ENCODE measurements at places on chromosomes 5 and 9.
A peak's percentile ranks its signal among the peaks of the same experiment; 100 is the strongest.

GRCh38 chr9:110537841-110538646, 41.5 kb downstream of the SVEP1 start:
- no peak for DNase-seq

- no peak for DNase-seq
These were observed 17.9 kb downstream of the FER start for GRCh38 chr5:108765647-108766046.

GRCh38 chr9:8362250-8362649, 562.7 kb upstream of the DMAC1 start:
- DNase-seq = no peak

GRCh38 chr5:15763754-15764153, 263.8 kb downstream of the FBXL7 start:
- no peak for DNase-seq

GRCh38 chr5:10227379-10227778, 22.3 kb downstream of the ATPSCKMT start:
- DNase-seq = no peak

DNA sequence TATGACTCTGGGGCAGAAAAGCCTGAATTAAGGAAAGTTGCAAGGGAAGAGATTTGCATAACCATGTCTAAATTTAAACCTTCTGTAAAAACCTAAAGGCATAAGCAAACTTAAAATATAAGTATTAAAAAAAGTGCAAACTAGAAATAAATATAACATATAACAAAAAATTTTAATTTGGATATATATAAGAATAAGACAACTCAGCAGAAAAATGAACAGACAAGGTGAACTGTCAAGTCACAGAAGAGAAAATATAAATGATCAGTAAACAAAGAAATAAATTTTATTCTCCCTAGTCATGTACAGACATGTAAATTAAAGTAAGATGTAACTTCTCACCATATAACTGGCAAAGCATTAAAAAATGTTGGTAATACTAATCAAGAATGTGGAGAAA, 37.0 kb downstream of the C5orf22 start:
- DNase-seq = no peak

- no peak for DNase-seq
These were observed 180.7 kb upstream of the ZNF618 start for GRCh38 chr9:113695440-113695851.

GRCh38 chr5:12848709-12849108, 944.5 kb upstream of the CTNND2 start:
- DNase-seq = no peak

DNA sequence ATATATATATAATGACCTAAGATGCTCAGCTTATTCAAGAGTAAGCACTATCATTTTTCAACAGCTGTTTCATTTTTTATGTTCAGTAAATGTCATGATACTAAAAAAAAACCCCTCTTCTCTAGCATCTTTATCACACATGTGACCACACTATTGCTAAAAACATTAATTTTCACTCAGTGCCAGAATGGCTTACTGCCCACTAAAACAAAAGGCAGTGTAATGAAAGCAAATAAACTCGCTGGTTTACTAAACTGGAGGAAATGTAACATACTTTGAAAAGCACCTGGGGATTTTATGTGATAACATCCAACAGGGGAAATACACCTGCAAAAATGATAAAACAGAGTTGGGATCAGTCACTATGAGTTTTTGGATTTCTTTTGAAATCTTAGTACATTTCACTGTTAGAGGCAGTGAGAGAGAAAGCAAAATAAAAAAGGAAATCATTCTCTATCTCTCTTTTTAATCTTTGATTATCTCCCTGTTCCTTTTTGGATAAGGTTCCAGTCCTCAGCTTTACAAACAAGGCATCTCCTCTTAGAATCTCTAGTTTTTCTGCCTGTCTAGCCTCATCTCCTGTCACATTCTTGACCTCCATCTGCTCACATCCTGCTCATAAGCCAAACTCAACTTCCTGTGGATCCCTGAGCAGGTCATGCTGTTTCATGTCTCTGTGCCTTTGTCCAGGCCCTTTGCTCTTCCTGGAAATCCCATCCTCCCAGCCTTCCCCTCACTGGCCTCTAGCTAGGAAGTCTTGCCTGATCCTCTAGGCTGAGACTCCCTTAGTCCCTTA, 338.0 kb downstream of the MAN2A1 start:
- DNase-seq = no peak

DNA sequence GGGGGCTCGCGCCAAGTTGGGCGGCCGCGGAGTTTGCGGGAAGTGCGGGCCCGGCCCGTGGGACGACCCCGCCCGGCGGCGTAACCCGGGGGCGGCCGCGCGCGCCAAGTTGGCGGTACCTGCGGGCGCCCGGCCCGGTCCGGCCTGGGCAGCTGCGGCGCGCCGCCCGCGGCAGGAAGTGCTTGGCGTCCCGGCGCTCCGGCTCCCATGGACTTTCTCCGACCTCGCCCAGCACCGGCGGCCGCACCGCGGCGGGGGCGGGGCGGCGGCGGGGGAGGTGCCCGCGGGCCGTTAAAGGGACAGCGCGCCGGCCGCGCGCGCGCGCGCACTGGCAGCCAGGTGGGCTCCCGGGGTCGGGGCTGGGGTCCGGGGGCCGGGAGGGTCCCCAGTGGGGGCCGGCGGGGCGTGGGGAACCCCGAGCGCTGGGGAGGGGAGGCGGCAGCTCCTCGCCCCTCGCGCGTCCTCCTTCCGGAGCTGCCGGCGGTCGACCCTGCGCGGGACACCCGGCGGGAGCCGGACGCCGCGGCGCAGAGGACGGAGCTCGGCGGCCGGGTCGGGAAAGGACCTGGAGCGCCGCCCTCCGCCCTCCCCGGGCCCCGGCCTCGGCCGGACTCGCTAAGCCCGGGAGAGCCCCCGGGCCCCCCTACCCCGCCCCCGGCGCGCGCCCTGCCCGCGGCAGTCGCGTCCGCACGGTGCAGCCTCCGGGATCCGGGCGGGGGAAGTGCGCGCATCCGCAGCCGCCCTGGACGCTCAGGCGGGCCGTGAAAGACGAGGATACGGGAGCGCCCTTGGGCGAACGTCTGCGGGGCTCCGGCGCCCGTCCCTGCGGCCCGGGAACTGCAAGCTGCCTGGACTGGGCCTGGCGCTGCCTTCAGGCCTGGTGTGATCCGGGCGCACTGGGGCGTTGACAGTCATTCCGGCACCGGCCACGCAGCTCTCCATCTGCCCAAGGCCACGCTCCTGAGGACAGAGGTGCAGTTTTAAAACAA, at the start of gene NACC2:
NACC2 (minus strand) TSS at position 220 of the 989 bp plus-strand sequence. CDS start 44,768 bp downstream, outside the sequence.
- DNase-seq = peak; percentile 69

DNA sequence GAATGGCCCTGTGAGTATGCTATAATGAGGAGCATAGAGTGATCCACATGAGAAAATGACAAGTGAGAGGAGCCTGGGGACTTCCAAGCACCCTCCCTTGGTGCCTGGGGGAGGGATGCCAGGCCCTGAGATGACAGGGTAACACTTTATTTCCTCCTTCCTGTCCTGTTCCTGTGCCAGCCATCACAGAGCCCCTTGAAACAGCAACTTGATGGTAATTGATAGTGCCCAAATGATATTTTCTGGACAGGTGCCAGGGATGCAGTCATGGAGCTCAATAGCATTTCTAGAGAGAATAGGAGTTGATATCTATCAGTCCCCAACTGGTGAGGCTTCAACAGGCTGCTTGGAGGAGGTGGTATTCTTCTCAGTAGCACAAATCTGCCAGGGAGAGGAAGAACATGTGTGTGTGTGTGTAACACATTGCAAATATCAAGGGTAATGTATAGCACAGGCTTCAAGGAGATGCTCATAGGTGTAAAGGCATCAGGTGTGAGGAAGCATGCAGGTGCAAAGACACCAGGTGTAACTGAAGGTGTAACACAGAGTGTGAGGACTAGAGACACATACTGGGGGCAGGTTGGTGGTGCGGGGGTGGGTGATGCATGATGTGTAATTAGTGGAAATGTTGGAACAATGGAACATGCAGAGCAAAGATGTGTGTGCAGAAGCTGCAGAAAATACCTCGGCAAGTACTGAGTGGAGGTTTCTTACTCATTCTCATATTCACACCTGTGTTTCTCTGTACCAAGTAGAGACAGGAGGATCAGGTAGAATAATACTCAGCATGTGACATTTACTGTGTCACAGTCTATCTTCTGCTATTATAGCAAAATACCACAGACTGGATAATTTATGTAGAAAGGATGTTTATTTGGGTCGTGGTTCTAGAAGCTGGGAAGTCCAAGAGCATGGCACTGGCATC, 18.1 kb upstream of the WWC1 start:
- no peak for DNase-seq

GRCh38 chr9:132114102-132114707, 34.5 kb upstream of the MED27 start:
- no peak for DNase-seq

- DNase-seq = no peak
These were observed 414.5 kb upstream of the ZNF608 start for GRCh38 chr5:125160787-125161502.

- no peak for DNase-seq
These were observed 6.0 kb downstream of the RNF145 start for GRCh38 chr5:159203351-159203750.

GRCh38 chr5:55702598-55703345, 9.4 kb downstream of the SLC38A9 start:
- DNase-seq = no peak

DNA sequence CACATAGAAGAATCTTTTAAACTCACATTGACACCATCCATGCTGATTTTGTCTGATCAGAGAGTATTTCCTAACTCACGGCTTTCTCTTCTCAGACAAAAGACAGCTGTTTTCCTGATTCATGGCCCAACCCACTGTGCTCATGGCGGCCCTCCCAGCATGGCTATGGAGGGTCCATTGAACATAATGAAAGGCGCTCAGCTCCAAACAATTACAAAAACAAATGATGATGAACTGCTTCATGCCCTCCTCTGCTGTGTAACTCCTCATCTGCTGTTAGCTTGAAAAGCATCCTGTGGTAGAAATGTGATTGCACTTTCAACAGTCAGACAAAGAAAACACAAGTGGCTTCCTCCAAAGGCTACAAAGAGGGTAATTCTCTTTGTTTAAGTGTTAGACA, 673.8 kb downstream of the PRELID2 start:
- DNase-seq = no peak

DNA sequence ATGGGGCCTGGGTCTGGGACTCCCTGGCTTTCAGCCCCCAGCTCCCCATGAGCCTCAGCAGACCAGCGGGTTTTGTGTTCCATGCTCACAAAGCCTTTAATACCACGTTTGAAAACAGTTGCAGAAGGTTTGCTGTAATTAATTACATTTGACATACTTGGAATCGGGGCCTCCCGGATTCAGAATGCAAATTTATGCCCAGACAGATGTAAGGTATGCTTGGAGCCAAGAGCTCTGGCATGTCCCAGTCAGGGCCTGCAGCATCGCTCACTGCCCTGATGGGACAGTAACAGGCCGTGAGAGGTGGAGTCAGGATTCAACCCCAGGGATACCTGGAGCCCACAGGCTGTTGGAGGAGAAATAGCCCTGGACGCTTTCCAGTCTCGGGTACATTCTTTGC, 12.2 kb downstream of the ZNF618 start:
- no peak for DNase-seq

GRCh38 chr9:22922222-22922621, 475.6 kb downstream of the DMRTA1 start:
- DNase-seq = no peak

- DNase-seq = no peak
These were observed 33.0 kb downstream of the VAV2 start for GRCh38 chr9:133959171-133959570.

GRCh38 chr9:119126040-119126439, 243.2 kb downstream of the BRINP1 start:
- no peak for DNase-seq

DNA sequence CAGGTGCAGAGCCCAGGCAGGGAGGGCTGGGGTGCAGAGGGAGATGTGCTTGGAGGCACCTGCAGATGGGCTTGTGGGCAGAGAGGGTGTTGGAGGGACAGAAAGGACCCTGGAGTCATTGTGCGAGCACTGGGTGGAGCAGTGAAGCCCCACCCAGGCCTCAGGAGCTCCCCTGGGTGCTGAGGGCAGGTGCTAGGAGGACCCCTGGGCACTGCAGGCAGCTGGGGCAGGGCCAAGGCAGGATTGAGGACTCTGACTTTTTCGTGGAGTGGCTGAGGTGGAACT, 10.3 kb upstream of the SLC6A18 start:
- DNase-seq = no peak

DNA sequence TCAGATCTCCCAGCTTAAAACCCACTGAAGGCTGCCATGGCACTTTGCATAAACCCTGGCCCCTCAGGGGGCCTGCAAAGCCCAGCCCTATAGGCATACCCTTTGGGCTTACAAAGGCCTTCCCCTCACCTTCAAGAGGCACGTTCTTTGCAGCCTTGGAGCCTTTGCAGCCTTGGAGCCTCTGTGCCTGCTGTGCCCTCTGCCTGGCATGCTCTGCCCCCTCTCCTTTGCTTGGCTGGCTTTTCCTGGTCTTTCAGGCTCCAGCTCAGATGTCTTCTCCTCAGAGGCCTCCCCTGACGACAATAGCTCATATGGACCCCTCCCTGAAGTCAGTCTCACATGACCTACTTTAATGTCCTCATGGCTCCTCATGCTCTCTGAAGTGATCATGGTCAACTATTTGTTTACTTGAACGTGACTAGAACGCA, 60.3 kb downstream of the CXXC5 start:
- no peak for DNase-seq

DNA sequence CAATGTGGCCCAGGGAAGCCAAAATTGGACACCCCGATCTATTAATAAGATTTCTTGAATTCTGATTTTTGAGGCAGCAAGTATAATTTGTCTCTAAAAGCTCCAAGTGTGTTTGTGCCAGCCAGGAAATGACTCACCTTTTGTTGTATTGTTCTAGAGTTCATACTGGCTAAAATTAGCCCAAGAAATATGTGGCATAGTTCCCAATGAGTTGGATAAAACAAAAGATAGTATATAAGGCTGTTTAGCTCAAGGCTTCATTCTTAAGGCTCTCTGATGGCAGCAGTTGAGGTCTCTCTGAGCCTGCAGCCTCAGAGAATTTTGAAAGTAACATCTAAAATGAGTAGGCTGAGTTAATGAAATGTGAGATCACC, 21.6 kb downstream of the HMGXB3 start:
- no peak for DNase-seq

DNA sequence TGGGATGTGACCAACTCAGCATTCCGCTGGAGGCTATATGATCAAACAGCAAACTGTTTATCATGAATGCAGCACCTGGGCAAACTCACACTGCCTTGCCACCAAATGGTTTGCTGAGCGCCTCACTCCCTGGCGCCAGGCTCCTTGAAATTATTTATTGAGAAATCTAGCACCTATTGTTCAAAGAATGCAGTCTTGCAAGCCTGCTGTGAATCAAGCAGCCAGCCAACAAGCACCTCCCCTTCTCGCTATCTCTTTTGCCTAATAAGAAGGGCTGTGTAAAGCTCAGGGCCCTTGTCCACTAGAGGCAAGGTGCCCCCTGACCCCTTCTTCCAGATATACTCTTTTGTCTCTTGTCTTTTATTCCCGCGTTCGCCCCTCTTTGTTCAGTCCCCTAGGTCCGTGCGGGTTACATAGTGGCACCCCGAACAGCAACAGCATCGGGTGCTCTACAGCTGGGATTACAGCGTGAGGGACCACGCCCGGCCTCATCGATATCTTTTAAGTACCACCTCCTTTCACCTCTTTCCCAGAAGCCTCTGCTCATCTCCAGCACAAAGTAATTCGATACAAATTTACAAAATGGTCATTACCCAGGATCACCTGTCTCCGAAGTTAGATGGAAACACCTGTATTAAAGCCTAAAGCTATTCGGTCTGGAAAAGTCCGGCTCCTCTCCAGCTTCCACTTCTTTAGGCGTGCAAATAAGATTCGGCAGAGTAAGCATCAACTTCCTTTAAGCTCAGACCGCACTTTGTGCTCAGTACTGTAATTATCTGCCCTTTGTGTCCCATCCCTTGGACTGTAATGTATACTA, 896 bp downstream of the RIGI start:
- DNase-seq = no peak
